ENCODE measurements at places on chromosomes 4 and X.
A peak's percentile ranks its signal among the peaks of the same experiment; 100 is the strongest.

DNA sequence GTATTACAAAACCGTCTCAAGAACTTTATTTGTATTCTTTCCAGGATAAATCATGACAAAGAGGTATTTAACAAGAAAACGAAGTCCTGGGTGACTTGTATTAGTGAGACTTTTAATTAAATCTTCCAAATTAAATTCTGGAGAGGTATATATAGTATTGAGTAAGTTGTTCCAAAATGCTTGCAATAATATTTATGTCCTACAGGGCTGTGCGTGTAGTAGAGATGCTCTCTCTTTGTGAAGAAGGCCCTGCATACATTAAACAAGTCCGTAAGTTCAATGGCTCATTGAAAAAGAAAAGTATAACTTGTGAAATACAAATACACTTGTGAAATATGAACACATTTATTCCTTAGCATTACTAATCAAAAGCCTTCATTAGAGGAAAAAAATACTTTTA, 211.4 kb downstream of the ARHGAP24 start:
- no peak for DNase-seq

- DNase-seq = no peak
Observed at GRCh38 chr4:97500423-97500822, 642.9 kb downstream of the STPG2 start.

- no peak for DNase-seq
Observed at GRCh38 chr4:75643651-75644050, 13.3 kb upstream of the CDKL2 start.

DNA sequence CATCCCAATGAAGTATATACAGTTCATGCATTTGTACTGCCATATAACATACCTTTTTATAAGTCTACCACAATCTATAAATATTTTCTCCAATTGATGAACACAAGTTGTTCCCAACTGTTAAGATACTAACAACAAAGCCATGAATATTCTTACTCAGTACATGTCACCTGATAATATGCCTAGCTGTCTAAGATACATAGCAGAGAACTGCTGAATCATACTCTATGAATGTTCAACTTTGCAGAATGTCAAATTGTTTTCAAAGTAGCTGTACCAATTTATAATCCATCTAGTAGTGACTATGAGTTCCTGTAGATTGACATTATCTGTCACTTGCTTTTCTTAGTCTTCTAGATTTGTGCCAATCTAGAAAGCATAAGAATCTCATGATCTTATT, 84.9 kb downstream of the RAB28 start:
- no peak for DNase-seq

DNA sequence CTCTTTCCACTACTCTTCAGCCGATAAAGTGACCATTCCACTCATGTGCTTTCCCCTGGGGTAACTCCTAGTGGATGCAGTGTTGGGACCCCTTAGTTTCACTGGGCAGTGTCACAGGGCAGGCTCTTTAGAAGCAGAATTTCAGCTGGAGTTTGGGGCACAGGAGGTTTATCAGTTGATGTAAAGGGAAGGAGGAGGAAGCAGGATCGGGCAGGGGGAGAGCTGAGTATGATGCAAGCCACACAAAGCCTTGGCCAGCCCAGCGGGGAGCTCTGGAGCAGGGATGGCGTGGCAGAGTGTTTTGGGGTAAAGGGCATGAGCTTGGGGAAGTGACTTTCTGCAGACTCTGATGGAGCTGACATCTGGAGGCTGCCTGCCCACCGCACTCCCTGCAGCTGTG, 19.3 kb downstream of the WDR13 start:
- no peak for DNase-seq

DNA sequence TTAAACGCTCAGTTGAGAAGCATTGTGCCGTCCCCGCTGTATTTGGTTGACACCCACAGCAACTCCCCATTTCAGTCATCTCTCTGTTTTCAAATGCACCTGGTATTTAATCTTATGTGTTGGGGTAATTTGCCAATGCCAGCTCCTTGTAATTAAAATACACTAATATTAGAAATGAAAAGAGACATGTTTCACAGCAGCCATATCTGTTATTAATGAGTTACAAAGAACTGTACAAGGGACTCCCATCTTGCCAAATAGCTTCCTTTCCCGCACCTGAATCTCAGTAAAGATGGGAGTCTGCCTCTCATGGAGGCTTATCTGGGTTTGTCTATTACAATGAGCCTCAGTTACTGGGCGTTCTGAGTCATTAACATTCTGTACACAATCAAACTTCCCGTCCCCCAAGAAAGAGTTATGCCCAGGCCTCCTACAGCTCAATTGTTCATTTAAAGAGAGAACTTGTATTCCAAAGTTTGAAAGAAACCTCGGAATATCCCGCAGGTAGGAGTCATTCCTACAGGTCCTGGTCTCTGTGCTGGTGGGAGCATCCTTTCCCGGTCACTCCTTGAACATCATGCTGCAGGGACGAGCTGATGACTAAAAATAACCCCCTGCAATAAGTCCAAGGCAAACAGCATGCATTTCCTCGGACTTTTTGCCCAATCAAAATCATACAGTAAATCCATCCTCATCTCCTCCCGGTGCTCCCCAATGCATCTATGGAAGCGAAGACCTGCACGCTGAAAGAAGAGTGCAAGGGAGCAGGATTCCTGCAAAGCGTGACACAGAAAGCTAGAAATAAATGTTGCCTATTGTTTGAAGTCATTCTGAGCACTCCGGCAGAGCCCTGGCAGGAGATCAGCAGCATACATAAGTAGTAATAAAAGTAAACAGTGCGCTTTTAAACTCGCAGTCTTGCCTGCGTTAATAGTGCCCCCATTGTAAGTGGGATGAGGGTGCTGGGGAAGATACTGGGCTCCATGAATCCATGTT, 926 bp downstream of the NDP start:
- DNase-seq = no peak

GRCh38 chr4:78584863-78585547, 33.4 kb downstream of the ANXA3 start:
- DNase-seq = no peak

DNA sequence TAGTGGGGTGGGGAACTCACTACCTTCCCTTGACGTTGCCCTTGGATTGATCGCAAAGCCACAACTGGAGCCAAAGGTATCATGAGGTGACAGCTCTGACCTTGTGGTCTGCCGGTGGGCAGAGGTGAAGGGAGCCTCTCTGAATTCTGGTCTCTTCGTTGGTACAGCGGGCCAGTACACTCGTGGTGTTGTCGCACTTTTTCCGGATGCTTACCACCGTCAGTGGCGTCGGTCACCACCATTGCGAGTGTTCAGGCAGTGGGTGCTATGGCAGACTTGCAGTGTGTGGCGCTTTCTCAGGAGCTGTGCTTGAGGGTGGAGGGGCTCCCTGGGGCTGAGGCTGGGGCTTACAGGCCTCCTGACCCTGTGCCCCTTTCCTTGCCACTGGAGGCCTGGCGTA, 5.2 kb upstream of the GRPEL1 start:
- no peak for DNase-seq

DNA sequence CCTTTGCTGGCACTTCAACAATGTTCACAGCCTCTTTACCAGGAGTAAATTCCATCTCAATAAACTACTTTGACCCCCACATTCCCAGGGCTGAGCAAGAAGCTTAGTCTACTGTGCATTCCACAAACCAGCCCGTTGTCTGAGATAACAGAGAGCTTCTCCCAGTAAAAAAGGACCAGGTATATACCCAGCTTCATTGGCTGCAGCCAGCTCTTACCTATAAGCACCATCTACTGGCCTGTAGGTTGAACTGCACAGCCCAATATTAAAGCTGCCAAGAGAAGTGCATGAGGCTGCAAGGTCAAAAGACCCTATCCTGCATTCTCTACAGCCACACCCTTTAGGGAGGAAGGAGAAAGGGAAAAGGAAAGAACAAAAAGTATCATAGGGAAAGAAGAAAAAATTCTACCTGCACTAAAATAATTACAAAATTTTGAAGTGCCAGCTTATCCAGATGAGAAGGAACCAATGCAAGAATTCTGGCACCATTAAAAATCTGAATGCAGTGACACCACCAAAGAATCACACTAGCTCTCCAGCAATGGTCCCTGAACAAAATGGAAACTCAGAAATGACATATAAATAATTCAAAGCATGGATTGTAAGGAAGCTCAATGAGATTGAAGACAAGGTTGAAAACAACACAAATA, 45.7 kb upstream of the INTU start:
- no peak for DNase-seq

DNA sequence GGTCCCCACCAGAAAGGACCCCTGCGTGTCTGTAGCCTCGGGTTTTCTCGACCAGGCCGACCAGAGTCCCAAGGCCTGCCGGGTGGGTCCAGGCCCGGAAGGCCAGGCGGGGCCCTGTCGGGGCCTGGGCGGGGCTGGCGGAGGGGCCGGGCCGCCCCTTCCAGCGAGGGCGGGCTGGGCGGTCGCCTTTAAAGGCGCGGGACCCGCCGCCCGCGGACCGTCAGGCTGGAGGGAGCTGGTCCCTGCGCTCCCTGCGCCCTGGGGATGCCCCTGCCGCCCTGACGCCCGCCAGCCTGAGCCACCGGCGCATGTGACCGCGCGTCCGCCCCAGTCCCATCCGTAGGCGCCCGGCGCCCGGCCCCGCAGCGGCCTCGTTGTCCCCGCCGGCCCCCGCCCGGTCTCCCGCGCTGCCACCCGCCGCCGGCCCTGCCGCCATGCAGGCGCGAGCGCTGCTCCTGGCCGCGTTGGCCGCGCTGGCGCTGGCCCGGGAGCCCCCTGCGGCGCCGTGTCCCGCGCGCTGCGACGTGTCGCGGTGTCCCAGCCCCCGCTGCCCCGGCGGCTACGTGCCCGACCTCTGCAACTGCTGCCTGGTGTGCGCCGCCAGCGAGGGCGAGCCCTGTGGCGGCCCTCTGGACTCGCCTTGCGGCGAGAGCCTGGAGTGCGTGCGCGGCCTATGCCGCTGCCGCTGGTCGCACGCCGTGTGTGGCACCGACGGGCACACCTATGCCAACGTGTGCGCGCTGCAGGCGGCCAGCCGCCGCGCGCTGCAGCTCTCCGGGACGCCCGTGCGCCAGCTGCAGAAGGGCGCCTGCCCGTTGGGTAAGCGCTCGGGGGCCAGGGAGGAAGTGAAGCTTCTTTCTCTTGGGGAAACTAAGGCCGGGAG, at the start of gene HTRA3:
HTRA3 (plus strand) TSS at position 220 of the 883 bp plus-strand sequence; CDS start at position 435, 215 bp downstream.
- no peak for DNase-seq

GRCh38 chr4:155941085-155941790, 12.4 kb downstream of the CTSO start:
- no peak for DNase-seq

- peak; percentile 49 for DNase-seq
Observed at GRCh38 chrX:53317365-53318069, 36.1 kb upstream of the IQSEC2 start.

DNA sequence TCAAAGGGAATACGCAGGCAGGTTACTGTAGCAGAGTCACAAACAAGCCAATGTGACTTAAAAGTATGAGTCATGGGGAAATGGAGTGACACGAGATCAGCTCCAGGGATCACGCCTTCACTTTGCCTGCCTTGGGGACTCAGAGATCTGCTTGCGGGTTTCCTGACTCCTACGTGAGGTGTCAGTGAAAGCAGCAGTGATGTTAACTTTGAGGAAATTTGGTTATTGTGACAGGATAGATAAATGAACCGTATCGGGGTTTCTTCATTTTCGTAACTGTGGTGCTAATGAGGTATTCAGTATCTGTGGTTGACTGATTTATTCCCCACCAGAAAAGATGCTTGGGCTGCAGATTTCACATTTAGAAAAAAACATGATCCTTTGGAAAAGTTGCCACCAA, 383.3 kb upstream of the ZFP42 start:
- no peak for DNase-seq

DNA sequence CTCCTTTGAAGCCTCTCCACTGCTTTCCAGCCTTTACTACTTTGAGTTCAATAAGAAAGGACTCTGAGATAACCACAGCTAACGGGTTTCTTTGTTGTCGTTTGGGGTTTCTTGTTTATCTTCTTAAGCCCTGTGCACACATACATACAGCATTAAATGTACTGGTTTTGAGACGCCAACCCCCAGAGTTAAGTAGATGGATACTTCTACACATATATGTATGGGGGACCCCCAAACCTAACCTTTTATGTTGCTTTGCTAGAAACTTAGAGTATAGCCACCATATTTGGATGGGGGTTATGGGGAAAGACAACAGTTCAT, 697 bp downstream of the CEP135 start:
- DNase-seq = no peak

GRCh38 chrX:39903937-39904336, 193.8 kb downstream of the BCOR start:
- DNase-seq = no peak

DNA sequence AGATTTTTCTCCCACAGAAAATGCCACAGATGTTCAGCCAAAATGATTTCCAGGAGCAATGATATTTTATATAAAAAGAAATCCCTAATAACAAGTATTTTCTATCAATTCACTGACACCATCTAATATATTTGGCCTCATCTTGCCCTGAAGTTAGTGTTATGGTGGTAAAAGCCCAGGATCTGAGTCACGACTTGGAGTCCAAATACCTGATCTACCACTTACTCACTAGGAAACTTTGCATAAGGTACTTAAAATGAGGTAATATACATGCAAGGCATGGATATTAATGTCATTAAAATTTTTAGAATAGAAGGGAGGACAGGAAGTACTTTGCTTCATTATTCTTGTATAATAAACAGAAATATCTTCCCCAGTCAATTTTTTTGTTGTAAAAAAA, 16.3 kb downstream of the PPP3CA start:
- DNase-seq = no peak

- DNase-seq = peak; percentile 30
Observed at GRCh38 chr4:78776729-78777575, 802 bp downstream of the BMP2K start.

DNA sequence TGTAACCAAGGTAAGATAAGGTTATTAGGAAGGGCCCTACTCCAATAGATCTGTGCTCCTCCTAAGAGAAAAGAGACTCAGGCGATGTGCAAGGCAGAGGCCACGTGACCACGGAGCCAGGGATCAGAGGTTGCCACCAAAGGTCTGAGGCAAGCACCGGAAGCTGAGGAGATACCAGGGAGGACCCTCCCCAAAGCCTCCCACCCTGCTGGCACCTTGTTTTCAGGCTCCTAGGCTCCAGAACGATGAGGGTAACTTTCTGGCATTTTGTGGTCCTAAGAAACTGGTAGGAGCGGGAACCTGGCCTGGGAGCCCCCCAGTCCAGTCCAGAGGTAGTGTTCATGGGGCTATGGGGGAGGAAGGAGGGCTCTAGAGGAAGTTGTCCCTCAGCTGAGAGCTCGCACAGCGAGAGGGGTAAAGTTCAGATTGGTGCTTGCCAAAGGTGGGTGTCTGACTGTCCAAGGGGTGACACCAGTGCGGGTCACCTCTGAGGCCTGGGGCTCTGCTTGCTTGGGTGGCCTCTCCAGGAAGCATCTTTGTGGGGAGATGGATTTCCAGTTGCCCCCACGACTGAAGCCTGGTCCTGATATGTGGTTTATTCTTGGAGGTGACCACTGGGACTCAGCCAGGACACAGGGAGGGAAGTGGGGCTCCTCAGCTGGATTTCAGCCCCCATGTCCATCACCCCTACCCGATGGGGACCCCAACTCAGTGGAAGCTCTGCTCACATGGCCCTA, 7.5 kb upstream of the LETM1 start:
- DNase-seq = no peak

DNA sequence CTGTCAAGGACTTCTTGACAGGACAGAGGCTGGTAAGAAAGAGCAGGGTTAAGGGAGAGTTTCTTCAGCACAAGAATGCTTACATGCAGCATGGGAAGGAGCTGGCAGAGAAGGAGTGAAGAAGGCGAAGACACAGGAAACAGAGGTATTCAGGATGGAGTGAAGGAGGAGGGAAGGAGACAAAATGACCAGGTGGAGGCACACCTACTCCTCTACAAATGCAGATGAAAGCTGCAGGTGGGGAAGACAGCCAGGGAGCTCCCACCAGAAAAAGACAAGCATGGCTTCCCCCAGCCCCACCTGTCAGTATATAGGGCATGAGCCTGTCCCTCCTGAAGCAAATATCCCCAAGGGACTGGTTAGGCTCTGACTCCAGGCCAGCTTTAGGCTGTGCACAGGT, 29.6 kb upstream of the NKRF start:
- DNase-seq = no peak

- no peak for DNase-seq
Observed at GRCh38 chrX:12751887-12752286, 39.3 kb upstream of the PRPS2 start.
